ENCODE measurements at places on chromosomes 12 and 14. TPM values are rescaled to one million over a fixed set of nuclear protein-coding genes. Genes with fewer than 3 reads are reported as not detected.

DNA sequence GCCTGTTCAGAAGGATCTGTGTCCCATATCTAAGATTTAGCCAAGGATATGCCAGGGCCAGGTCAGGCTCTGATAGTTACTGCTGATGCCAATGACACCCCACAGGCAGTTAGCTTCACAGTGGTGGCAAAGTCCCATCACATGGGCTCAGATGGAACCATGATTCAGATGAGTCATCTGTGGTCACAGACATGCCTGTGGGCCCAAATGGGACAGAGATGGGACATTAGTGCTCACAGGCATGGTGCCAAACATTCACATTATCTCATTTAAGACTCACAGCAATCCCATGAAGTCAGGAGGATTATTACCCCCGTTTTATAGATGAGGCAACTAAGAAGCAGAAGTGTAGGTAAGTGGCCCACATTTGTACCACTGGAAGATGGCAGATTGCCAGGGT, 207.8 kb downstream of the DPF3 start:
- no peak for DNase-seq

DNA sequence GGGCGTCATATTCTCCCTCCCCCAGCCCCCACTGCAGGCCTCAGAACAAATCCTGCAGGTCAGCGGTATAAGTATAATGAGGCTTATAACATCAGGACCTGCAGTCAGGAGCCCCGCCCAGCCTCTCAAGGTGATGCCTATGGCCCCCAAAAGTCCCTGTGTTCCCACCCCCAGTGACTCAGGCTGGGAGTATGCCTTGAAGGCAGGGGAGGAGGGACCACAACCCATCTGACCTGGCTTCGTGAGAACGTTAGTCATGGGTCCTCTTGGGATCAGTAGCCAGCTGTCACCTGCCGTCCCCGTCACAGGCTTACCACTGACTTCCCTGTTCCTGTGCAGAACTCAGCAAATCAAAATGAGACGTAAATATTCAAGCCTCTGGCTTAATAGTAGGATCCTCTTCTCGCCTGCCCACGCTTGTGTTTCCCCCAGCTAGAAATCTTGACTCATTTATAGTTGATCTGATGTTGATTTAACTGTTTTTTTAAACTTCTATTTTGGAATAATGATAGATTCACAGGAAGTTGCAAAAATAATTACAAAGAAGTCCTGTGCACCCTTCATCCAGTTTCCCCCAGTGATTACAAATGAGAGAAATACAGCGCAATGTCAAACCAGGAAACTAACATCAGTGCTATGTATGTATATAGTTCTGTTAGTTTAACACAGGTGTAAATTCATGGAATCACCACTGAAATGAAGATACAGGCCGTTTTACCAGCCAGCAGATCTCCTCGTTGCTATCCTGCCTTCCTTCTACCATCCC, 107.5 kb downstream of the ADGRD1 start:
- DNase-seq, result no peak

DNA sequence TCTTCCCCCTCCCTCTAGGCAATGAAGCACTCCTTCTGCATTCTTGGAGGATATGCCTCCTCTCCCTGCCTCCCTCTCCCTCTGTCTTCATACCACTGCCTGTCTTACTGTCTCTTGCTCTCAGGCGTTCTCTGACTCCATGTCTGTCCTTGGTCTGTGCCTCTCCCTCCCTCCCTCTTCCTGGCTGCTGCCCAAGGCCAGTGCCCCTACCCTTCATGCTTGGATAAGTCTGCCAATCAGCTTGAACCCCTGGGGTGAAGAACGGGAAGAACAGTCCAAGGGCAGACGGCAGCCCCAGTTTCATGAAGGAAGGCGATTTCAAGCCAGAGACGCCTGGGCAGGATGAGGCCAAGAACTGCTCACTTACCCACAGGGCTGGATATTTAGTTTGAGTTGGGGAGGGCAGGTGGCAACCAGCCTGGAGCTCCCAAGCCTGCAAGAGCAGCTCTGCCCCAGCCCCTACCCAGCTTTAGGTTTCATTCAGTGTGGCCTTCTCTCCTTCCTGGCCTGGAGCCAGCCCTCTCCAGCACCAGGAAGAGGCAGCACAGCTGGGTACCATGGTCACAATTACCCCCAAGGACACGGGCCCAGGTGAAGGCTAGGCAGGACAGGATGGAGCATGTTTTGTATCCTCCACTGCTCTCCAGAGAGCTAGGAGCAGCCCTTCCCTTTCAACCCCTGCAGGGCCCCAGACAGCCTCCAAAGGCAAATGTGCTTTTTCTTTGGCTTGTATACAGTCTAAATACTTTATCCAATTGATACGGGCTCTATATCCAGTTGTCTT, 35.8 kb upstream of the LTBP2 start:
- DNase-seq, result no peak

- DNase-seq, result no peak
These were observed 188.2 kb upstream of the FRMD6 start for GRCh38 chr14:51463461-51463860.

DNA sequence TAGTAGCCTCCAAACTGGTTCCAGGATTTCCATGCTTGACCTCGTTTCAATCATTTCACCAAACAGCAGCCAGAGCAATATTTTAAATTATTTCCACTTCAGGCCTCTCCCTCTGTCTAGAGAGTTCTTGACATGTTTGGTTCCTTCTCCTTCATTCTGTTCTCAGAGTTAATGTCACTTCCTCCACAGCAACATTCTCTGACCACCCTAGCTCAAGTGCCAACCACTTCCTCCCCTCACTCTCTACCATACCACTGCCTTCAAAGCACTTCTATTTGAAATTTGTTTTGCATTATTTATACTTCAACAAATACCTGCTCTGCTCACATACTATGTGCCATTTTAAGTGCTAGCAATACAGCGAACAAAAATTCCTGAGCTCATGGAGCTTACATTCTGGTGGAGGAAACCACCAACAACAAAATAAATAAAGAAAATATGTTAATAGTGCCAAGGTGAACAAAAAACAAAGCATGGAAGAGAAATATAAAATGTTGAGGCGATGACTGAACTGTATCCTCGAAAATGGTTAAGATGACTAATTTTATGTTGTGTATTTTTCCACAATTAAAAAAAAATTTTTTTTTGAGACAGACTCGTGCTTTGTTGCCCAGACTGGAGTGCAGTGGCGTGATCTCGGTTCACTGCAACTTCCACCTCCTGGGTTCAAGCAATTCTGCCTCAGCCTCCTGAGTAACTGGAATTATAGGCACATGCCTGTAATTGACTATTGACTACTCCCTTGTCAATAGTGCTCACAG, 17.3 kb downstream of the BAZ1A start:
- no peak for DNase-seq

DNA sequence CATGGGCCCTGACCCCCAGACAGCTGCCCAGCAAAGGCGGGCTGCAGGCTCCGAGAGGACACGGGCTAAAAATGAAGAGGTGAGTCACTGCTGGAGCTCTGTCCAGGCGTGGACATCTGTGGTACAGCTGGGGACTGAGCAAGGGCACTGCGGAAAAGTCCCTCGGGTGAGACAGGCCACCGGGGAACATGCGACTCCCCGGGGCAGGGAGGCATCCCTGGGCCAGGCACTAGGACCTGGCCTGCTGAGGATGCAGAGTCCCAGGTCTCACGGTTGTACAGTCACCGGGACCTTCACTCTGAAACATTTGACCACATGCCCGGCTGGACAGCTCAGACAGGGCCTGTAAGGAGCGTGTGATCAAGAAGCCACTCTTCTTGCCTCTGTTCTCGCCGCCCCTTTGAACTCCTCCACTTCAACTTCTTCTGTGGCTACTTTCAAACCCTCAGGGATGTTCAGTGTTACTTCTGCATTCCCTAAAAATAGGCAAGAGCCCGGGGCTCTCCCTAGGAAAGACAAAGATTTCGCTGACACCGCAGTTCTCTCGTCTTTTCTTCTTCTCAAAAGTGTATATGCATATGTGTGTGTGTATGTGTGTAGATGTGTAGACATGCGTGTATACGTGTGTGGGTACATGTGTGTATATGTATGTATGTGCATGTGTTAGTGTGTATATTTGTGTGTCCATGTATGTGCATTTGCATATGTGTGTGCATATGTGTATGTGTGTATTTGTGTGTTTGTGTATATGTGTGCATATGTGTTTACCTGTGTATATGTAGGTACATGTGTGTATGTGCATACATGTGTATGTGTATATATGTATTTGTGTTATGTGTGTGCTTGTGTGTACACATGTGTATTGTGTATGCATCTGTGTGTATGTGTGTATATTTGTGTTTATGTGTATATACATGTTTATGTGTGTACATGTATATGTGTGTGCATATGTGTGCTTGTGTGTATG, 5.0 kb upstream of the RFLNA start:
- no peak for DNase-seq

DNA sequence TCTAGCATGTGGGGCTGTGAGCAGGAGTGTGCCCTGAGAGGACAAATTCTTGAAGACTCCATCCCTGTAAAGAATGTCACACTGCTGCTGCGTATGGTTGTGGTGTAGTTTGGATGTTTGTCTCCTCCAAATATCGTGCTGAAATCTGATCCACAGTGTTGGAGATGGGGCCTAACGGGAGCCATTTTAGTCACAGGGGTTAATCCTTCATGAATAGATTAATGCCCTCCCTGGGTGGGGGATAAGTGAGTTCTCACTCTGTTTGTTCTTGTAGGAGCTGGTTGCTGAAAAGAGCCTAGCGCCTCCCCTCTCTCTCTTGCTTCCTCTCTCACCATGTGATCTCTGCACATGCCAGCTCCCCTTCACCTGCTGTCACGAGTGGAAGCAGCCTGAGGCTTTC, 94.5 kb upstream of the VASH1 start:
- no peak for DNase-seq

GRCh38 chr14:44316647-44317440, 190.2 kb downstream of the FSCB start:
- DNase-seq, result no peak

DNA sequence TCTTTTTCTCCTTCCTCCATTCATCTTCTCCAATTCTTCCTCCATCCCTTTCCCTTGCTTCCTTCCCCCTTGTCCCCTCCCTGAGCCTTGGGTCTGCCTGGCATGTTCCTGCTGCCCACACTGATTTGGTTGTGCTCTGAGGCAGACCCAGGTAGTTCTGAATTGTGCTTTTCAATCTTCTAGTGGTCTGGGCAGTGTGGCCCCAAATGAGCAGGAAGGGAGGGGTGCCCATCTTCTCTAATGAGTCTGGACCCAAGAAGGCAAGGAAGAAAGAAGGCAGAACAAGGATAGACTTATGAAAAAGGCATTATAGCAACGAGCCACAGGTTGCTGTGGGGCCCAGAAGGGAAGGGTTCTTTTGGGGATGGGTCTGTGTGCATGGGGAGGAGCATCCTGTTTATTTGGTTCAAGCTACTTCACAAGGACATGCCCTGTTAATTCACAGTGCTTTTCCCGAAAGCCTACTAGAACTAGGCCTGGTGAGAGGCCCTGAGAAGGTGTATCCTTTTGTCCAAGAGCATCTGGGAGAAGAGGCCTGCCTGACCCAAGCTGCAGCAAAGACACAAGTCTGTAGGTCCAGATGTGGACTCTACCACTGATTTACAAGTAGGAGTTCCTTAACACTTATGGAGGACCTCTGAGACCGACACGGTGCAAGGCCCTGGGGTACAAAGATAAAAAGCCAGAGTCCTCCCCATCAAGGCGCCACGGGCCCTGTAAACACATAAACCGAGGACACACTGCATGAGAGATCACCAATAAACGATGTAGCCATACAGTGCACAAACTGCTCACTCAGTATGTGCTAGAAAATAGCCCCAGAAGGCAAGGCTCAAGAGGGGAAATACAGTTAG, 1.1 kb upstream of the SUSD6 start:
- no peak for DNase-seq

Gene NINJ2
- 3.1 TPM for total RNA-seq

Gene RNF10
- total RNA-seq, result 200 TPM

Gene POMT2
- 23.4 TPM for total RNA-seq

Gene TOMM20L
- total RNA-seq, result not detected

Gene SERPINA5
- total RNA-seq, result not detected

Gene APOF
- total RNA-seq, result not detected

Gene CFAP54
- total RNA-seq, result 0.14 TPM

Data from activated T-helper 2 cell treated with anti-CD3 and anti-CD28 coated beads, Interferon-gamma antibody, Interleukin-2, Interleukin-4, amounts not matched to agents 10 μg/mL and 5 μg/mL and 100 μg/mL, durations not matched to agents 14 hours and 24 hours and 36 hours (primary cell).